PC-9 (cell line): ENCODE measurements at places on chromosomes 6 and 20. TPM values are rescaled to one million over a fixed set of nuclear protein-coding genes. Genes with fewer than 3 reads are reported as not detected.

Gene BPIFB4
- total RNA-seq = not detected in 2 replicates

Gene KCNS1
- 0.15 TPM in 1 of 2 replicates, not detected in the other for total RNA-seq

Gene TNF
- not detected in 2 replicates for total RNA-seq

Gene RAB32
- total RNA-seq = 21.4 and 22.6 TPM in 2 replicates

- no peak for DNase-seq
Observed at GRCh38 chr20:11248687-11249638, 575.2 kb upstream of the JAG1 start.

- DNase-seq = no peak
Observed at GRCh38 chr6:97524811-97525210, 241.8 kb upstream of the MMS22L start.

DNA sequence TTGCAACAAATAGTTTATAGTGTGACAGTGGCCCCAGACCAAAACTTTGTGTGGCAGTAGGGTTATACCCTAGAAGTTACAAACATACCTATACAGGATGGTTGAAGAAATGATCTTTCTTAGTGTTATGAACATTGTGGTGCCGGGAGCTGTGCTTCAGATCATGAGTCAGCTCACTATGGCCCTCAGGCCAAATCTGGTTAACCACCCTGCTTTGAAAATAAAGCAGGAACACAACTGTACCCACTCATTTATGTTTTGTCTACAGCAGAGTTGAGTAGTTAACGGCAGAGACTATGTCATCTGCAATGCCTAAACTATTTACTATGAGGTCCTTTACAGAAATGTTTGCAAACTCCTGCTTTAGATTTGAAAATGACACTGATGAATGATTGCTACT lies 24.3 kb downstream of the AKAP7 start:
- no peak for DNase-seq

GRCh38 chr6:89215391-89215790 lies 1.8 kb downstream of the GABRR1 start:
- no peak for DNase-seq

- DNase-seq = peak; percentile 56
Observed at GRCh38 chr20:45945678-45946148, 11.2 kb downstream of the PCIF1 start.

GRCh38 chr6:5652406-5653137 lies 354.2 kb downstream of the NRN1 start:
- no peak for DNase-seq

- DNase-seq = peak; percentile 63
Observed at GRCh38 chr6:75208298-75209183, 2.7 kb upstream of the COL12A1 start.

- DNase-seq = no peak
Observed at GRCh38 chr6:118856301-118856700, 37.7 kb upstream of the ASF1A start.

GRCh38 chr20:34988191-34988540 lies 32.5 kb downstream of the MYH7B start:
- no peak for DNase-seq
